ENCODE measurements at places on chromosomes 13 and 19. TPM values are rescaled to one million over a fixed set of nuclear protein-coding genes. Genes with fewer than 3 reads are reported as not detected.

APOE gene
- 1,404 TPM for total RNA-seq

ZNF506 gene
- 9.4 TPM for total RNA-seq

ERICH6B gene
- total RNA-seq = not detected

PSG3 gene
- not detected for total RNA-seq

TGFBR3L gene
- 10.8 TPM for total RNA-seq

ZNF616 gene
- total RNA-seq = 7.1 TPM

CD22 gene
- not detected for total RNA-seq

OR7A5 gene
- total RNA-seq = not detected

SLC39A3 gene
- total RNA-seq = 33.2 TPM

GCDH gene
- 31.4 TPM for total RNA-seq

SMAD9 gene
- 1.2 TPM for total RNA-seq

SIGLEC6 gene
- 10.0 TPM for total RNA-seq

NOVA2 gene
- total RNA-seq = not detected

ZNF681 gene
- 1.2 TPM for total RNA-seq

EVI5L gene
- 9.8 TPM for total RNA-seq

MLLT1 gene
- total RNA-seq = 63.2 TPM

OR1M1 gene
- total RNA-seq = not detected

CD320 gene
- 81.0 TPM for total RNA-seq

ZNF846 gene
- total RNA-seq = 5.3 TPM

ZFP36 gene
- total RNA-seq = 29.7 TPM

GSK3A gene
- total RNA-seq = 59.6 TPM

ZNF229 gene
- total RNA-seq = not detected

SERTM1 gene
- total RNA-seq = not detected

DPF1 gene
- total RNA-seq = 5.0 TPM

CATSPERD gene
- total RNA-seq = not detected

MAP2K7 gene
- 42.6 TPM for total RNA-seq

ZNF221 gene
- total RNA-seq = 6.2 TPM

RYR1 gene
- 5.9 TPM for total RNA-seq

BLOC1S3 gene
- total RNA-seq = 20.1 TPM

ATP8B3 gene
- 0.45 TPM for total RNA-seq

KLHL1 gene
- not detected for total RNA-seq

NUFIP1 gene
- 15.4 TPM for total RNA-seq

SBK3 gene
- 2.4 TPM for total RNA-seq

PSG1 gene
- not detected for total RNA-seq

PSG2 gene
- 0.45 TPM for total RNA-seq

SLC7A10 gene
- not detected for total RNA-seq

All from Caco-2 (cell line).